ENCODE measurements at places on chromosomes 7 and 10. TPM values are rescaled to one million over a fixed set of nuclear protein-coding genes. Genes with fewer than 3 reads are reported as not detected.

DNA sequence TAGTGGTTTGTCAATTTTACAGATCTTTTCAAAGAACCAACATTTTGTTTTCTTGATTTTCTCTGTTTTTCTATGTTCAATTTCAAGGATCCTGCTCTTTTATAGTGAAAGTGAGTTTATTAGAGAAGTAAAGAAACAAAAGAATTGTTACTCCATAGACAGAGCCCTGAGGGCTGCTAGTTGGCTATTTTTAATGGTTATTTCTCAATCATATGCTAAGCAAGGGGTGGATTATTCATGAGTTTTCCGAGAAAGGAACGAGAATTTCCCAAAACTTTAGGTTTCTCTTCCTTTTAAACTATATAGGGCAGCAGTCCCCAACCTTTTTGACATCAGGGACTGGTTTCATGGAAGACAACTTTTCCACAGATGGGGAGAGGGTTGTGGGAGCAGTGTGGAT, 165.0 kb downstream of the CCSER2 start:
- no peak for DNase-seq

GRCh38 chr10:44569193-44570091, 184.5 kb upstream of the CXCL12 start:
- peak; percentile 28 for DNase-seq

- DNase-seq, result no peak
These were observed 101.3 kb downstream of the SDHAF3 start for GRCh38 chr7:97218767-97219166.

DNA sequence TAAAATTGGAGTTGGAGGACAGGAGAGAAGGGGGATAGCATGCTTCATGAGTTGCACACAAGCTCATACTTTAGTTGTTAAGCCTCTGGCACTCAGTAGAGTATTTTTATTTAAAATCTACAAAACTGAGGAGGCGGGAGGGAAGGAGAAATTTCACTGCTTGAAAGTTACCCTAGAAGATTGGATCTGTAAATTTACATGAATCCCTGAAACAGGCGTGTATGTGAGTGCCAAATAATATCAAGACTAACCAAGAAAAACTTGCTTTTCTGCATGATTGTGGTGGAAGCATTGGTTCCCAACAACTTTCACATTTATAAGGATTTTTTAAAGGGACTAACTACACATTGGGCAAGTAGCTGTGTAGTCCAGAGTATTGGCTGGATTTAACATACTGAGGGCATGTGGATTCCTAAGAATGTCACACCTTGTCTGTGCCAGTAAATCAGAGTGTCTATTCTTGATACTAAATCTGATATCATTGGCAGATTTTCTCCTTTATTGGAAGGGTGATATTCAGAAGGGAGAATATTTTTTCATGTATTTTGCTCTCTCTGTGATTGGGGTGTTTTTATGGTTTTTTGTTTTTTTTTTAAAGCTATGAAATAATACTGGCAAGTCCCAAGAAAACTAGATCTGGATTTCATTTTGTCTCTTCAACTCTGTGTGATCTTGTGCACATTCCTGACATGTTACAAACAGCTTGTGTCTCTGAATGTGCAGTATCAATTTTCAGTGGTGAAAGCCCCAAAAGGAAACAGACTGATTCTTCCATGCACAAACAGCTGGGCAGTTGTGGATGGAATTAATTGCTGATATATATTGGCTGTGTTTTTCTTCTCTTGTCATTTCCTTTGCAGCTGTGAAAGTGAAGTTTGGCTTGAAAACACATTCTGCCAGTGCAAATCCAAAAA, 67.2 kb downstream of the ADD3 start:
- no peak for DNase-seq

DNA sequence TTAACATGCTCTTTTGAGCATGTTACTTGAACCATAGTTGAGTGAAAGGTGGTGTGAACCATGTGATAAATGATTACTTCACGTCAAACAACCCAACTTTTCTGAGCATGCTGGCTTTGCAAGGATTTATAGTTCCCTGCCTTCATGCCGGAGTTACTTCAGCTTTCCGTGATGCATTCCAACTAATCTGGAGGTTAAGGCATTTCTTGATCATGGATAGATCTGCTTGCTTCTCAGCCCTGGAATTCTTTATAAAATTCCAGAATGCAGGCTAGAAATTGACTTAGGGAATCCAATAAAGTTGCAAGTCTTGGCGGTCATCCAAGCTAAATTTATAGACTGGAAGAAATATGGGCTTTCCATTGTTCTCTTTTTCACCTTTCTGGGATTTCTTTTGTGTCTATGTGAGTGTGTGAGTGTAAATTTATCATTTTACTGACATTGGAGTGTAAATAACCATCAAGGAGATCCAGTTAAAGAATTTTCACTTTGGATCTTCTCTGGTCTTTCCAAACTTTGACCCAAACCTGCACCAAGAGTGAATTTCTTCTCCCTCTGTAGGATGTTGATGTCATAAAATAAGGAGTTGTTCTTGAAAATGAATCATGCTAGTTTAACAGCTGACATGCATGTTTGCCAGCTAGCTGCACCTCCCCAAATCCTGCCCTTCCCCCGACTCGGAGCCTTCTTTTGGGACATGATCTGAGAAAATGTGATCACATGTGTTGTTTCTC, 289.0 kb downstream of the TWIST1 start:
- no peak for DNase-seq

DNA sequence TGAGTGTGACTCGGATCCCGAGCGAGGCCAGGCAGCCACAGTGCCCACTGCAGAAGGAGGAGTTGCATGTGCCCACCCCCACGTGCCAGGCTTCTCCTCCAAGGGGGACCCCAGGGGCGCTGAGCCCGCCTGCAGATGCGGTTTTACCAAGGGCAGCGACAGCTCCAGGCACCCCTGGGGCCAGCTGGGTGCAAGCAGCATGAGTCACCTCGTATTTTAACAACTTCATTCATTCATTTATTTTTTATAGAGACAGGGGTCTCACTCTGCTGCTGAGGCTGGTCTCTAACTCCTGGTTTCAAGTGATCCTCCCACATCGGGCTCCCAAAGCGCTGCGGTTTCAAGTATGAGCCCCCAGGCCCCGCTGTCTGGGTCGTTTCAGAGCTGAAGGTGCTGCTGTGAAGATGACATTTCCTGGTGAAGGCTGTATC, 1.3 kb upstream of the FOXL3 start:
- no peak for DNase-seq

GRCh38 chr10:47021850-47022249, 110.6 kb downstream of the PTPN20 start:
- DNase-seq, result no peak

DNA sequence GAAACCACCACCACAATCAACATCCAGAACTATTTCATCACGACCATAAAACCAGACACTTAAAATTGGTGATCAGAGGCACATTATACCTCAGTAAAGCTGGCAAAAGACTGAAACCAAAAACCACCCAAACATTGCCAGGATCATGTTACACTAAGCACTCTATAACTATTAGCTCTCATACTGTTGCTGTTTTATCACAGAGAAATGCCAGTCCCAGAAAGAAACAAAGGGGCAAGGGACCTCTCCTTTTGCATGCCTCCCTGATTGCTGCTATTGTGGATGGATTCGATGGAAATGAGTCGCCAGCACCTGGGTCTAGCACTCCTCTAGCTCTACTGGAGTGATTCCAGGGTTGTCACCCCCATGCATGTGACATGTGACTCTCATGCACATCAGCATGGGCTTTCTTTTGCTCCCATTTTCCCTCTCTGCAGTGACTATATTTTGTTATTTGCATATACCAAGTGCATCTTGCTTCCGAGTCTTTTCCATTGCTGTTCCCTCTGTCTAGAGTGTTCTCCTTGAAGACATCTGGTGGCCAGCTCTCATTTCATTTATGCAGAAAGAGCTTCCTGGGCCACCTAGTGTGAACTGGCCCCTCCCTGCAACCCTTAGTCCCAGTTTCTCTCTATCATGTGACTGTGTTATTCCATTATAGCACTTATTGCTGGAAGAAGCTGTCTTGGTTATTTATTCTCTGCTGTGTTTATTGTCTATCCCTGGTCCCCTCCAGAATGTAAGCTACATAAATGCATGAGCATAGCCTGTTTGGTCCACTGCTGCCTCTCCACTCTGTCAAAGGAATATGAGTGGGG, 300.6 kb downstream of the PLXNA4 start:
- DNase-seq, result no peak

The FAM131B gene
- total RNA-seq, result 0.47 TPM

GRCh38 chr7:116592041-116592355, 67.2 kb downstream of the CAV1 start:
- no peak for DNase-seq

The PODXL gene
- 67.4 TPM for total RNA-seq

The CACNB2 gene
- total RNA-seq, result 38.1 TPM

- DNase-seq, result no peak
These were observed 147.1 kb upstream of the MGMT start for GRCh38 chr10:129319934-129320333.

- no peak for DNase-seq
These were observed 8.0 kb downstream of the CDH23 start for GRCh38 chr10:71404503-71405295.

DNA sequence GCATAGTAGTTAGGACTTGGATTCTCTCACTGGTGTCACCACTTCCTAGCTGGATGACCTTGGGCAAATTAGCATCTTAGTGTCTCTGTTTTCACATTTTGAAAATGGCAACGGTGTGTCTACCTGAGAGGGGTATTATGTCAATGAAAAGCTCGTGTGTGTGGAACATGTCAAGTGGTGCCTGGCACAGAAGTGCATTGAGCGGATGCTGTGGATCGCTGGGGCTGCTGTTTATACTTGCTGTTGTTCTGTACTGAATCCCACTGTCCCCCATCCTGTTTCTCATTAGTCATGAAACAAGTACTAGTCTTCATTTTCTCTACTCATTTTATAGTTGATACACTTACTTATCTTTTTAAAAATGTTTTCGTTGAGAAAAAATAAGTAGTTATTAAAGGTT, 26.1 kb downstream of the RBM33 start:
- no peak for DNase-seq

GRCh38 chr7:117435475-117436043, 8.3 kb upstream of the ASZ1 start:
- DNase-seq, result no peak

GRCh38 chr10:78630944-78631838, 437.6 kb upstream of the ZMIZ1 start:
- DNase-seq, result peak; percentile 44

DNA sequence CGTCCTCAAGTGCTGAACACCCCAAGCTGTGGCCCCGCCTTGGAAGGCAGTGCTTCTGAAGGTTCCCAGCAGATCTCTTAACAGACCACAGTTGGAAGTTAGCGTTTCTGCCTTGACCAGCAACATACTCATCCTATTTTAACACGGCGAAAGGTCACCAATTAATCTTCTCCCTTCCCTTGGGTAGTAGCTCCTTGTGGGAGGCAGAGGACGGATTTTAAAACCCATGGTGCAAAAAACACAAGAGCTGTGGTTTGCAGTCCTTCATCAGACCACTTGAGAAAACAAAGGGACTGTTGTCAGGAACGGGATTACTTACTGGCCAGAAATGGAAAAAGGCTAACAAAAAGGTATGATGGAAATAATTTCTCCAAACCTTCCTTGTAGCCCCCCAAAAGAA, 87.3 kb downstream of the BEND7 start:
- no peak for DNase-seq

The PTPRN2 gene
- 1.3 TPM for total RNA-seq

- no peak for DNase-seq
These were observed 39.5 kb upstream of the INSIG1 start for GRCh38 chr7:155258226-155258560.

DNA sequence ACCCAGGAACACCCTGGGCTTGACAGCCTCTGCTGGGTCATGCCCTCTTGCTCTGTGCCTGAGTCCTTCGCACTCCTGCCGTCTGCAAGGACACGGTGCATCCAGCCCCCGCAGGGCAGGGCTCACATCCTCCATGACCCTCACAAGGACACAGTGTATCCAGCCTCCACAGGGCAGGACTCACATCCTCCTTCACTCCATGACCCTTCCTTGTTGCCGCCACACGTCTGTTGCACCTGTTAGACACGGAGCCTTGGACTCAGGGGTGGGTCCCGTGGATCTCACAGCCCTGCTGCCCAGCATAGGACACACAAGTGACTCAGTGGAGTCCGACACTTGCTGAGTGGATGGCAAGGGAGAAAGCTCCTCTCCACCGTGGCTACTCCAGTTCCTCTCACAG, 500.8 kb downstream of the DNAJB6 start:
- no peak for DNase-seq

- no peak for DNase-seq
These were observed 57.1 kb downstream of the SLIT1 start for GRCh38 chr10:97128516-97129154.

The LARP4B gene
- 64.2 TPM for total RNA-seq

The CXCL12 gene
- 130 TPM for total RNA-seq

DNA sequence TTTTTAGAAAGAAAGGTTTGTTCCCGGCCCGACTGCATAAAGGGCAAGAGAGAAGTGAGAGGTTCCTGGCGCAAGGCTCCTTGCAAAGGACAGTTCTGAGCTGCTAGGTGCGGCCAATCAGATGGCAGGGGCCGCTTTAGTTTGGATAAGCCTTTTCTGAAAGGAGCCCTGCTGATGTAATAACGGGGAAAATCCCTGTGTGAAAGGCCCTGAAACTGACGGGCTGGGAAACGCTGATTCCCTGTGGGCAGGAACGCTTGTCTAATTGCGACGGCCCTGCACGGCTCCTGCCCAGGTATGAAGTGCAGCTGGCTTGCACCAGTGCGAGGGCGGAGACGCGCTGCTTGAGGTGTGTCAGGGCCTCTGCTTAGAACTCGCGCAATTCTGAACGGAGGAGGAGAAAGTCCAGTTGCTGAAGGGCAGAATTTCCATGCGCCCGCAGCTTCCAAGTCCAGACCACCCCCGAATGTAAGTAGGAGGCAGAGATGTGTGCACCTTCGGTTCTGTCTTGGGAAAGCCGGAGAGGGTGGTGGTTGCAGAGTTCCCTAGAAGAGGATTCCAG, 30.5 kb downstream of the TACC2 start:
- no peak for DNase-seq

DNA sequence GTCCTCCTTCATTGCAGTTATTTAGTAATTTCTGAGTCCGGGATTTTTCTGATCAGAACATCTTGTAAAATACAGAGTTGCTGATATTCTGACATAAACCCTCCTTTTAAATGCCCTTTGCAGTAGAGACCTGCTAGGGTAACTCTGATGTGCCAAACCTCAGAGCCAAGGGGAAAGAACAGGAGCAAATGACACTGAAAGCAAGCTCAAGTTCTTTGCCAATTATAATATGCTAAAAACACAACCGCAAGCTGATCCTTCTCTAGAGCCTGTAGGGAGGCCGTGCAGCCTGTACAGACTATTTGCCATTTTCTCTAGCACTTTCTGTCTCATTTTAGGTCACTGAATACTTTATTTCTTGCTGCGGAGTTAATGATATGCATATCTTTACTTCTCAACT, 240.4 kb downstream of the CAMK1D start:
- DNase-seq, result no peak

The ICA1 gene
- total RNA-seq, result 54.9 TPM
